ENCODE measurements at places on chromosomes 7 and 10.

- no peak for DNase-seq
Observed at GRCh38 chr10:72329290-72330068, 25.2 kb downstream of the DNAJB12 start.

DNA sequence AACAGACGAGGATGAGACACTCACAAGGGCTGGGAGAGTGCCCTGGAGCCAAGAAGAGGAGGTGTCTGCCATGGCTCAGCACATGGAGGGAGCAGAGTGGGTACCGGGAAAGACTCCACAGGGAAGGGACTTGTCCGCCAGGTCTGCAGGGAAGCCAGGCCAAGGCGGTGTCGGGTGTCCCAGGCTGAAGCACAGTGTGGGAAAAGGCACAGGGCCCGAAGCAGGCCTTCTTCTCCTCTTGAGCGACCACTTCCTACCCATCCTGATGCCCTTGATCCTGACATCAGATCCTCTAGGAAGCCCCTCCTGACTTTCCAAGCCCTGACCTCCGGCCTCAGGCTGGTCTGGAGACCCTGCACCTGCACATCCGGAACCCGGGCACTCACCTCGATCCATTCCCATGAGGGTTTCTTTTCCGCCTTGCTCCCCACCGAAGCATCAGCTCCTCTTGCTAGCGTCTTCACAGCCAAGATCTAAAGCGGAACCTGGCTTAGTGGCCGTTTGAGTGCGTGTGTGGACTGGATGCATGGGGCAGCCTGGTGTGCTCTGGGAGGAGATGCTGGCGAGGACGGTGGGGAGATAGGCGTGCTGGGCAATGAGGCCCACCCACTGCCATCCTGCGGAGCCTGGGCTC is 8.5 kb downstream of the CALML3 start:
- no peak for DNase-seq

DNA sequence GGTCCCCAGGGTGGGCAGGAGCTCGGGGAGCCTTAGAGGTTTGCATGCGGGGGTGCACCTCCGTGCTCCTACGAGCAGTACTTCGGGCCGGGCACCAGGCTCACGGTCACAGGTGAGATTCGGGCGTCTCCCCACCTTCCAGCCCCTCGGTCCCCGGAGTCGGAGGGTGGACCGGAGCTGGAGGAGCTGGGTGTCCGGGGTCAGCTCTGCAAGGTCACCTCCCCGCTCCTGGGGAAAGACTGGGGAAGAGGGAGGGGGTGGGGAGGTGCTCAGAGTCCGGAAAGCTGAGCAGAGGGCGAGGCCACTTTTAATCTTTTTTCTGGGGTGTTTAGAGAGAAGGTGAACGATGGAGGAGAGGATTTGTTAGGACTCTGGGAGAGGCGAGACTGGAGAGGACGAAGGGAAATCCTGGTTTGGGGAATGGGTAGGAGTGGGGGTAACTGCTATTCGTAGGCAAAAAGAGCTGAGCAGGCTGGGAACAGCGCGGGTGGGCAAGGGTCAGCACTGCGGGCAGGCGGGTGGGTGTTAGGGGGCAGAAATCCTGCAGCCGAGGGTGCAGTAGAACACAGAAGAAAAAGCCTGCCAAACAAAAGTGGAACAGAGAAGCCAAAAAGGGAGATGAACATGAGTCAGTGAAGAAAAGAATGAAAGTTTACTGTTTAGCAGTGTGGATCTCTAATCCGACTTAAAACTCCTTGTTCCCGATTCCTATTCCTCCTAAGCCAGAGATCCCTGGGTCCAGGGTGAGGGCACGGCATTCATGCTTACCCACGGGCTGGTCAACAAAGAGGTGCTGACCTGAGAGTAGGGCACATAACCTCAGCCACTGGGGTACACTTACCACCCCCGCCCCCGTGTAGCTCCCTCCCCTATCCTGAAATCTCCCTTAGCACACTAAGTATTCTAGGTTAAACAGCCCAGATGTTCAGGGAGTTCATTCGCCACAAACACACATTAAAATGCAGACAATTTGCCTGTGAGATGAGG is 26.9 kb downstream of the PRSS2 start:
- DNase-seq = no peak

DNA sequence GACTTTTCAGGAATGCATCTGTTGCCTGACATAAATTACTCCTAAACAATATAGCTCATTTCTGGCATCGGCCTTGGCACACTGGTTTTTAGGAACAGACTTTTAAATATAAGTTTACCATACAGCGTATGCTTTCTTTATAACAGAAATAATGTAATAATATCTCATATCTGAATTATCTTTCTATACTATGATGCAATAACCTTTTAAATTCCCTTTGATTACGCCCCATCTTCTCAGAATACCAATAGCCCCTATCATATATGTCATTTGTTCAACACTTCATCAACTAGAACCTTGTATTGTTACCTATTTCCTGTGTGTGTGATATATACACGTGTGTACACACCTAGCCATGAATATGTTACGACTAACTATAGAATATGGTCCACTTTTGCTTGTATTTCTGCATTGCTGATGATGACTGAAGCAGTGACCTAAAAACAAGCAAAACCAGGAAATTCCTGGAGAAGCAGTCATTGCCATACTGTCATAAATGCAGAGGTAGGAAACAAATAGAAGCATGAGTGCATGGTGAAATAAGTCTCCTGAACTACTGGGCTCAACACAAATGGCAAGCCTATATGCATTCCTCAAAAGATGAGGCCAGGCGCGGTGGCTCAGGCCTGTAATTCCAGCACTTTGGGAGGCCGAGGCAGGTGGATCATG is 618.4 kb upstream of the NRP1 start:
- no peak for DNase-seq

DNA sequence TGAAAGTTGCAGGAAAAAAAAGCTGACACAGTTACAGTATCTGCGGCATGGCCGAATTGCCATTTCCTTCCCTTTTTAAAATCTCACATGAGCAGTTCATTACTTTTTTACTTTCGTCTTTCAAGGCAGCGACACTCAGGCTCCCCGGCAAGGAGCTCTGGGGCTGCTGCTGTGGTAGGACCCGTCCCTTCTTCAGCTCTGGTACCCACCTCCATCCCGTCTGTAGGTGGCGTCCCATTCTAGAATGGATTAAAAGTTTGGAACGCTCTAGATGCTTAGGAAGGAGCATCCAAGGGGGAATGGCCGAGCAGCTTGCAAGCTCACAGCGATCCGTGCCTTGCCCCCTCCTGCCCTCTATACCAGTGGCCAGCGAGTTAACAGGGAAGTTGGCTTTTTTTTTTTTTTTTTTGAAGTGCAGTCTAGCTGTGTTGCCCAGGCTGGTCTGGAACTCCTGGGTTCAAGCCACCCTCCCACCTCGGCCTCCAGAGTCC is 22.8 kb upstream of the TTYH3 start:
- DNase-seq = no peak

- DNase-seq = no peak
Observed at GRCh38 chr7:154684666-154685563, 318.0 kb downstream of the PAXIP1 start.

DNA sequence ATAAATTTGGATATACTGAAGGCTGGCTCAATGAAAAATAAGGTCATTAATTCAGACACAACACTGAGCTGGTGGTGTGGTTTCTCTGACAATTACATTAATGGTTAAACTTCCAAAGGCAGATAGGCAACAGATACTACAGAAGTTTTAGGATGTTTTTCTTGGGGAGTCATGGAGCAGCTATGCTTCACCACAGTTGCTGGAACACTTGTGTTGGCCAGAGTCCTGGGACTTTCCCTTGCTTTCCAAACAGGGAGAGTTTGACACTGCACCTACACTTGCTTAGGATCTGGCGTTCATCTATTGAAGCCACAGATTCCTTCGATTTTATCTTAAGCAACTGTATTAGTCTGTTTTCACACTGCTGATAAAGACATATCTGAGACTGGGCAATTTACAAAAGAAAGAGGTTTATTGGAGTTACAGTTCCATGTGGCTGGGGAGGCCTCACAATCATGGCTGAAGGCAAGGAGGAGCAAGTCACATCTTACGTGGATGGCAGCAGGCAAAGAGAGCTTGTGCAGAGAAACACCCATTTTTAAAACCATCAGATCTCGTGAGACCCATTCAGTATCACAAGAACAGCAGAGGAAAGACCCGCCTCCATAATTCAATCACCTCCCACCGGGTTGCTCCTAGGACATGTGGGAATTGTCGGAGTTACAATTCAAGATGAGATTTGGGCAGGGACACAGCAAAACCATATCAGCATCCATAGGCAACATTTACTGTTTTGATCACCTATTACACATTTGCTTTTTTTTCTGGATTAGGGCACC is 27.8 kb upstream of the TMEM178B start:
- DNase-seq = no peak

DNA sequence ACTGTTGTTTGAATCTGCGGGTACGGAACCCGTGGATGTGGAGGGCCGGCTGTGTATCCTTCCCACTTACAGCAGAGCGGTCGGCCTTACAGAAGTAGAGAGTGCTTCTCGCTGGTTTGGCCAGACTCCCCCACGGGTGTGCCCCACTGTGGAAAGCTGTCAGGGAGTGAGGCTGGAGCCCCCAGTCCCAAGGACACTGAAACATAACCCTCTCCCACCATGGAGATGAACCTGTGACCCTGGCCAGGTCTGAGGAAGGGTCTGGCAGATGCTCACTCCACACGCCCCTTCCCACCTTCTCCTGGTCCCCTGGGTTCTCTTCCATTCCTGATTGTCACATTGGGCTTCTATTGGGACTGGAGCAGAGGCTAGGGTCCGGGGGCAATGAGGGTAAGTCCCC is 39.6 kb downstream of the TSPAN15 start:
- no peak for DNase-seq

DNA sequence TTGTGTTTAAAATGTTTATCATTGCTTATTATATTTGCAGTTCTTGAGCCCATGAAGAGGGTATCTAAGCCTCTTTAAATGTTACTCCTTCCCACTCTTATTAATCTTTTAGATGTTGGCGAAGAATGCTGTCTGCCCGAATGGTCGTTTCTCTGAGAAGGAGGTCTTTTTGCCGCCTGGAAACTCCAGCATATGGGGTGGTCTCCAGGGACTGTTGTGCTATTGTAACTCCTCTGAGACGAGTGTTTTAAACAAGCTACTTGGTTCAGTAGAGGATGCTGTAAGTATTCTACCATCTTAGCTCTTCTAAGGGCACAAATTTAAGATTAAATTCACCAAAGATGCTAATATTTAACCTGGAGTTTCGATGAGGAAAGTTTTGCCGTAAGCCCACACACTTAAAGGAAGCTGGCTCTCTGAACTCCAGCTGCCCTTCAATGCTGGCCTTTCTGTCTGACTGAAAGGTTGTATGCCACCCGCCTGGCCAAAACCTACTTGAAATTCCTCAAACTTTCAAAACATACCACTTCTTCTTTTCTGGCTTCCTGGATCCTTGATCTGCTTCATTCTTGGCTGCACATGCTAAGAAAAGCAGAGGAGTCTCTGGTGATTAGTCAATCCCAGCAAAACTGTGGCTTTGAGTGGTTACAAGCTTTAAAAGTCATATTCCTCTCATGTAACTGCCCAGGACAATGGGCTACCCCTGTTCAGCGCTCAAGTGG is 74.7 kb downstream of the ABCA13 start:
- DNase-seq = no peak

- DNase-seq = no peak
Observed at GRCh38 chr10:125827133-125827532, 3.8 kb downstream of the BCCIP start.

DNA sequence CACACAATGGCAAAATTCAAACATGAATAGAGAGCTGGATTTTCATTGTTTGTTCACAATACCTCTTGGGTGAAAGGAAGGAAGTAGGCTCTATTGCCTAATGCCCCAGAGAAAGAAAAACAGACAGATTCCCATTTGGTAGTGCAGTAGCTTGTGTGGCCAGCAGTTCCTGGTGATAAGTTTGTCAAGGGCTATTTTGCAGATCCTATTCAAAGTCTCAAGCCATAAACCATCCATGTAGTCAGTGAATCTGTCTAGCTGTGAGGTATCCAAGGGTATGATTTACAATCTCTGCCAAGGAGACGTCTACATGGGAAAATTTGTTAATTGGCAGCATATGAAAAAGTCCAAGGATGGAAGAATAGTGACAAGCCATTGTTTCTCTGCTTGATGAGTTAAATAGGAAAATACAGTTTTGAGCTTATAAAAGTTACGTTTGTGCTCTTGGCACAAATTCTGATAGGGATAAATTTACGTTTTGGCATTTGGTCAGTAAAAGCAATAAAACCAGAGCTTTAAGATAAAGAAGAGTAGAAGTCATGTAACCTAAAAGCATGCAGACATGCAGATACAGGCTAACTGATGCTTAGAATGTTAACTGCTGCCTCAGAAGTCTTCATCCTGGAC is 269.1 kb downstream of the GATA3 start:
- DNase-seq = no peak

DNA sequence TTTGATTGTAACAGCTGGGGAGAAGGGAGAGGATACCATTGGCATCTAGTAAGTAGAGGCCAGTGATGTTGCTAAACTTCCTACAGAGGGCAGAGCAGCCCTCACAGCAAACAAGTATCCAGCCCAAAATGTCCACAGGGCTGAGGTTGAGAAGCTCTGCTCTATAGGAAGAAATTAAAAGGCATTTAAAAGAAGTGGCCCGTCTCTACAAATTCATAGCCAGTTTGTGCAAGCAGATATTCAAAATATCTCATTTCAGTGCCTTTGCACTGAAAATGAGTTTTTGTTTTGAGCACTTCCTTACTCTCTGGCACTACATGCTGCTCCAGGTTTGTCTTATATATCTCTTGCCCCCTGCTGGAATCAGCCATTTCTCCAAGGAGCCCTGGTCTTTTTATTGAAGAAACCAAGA is 330.0 kb downstream of the BBS9 start:
- DNase-seq = peak; percentile 58
